ENCODE measurements at places on chromosomes 12 and 14.
A peak's percentile ranks its signal among the peaks of the same experiment; 100 is the strongest.

GRCh38 chr14:58942516-58942915, 246.0 kb upstream of the DAAM1 start:
- no peak for DNase-seq

DNA sequence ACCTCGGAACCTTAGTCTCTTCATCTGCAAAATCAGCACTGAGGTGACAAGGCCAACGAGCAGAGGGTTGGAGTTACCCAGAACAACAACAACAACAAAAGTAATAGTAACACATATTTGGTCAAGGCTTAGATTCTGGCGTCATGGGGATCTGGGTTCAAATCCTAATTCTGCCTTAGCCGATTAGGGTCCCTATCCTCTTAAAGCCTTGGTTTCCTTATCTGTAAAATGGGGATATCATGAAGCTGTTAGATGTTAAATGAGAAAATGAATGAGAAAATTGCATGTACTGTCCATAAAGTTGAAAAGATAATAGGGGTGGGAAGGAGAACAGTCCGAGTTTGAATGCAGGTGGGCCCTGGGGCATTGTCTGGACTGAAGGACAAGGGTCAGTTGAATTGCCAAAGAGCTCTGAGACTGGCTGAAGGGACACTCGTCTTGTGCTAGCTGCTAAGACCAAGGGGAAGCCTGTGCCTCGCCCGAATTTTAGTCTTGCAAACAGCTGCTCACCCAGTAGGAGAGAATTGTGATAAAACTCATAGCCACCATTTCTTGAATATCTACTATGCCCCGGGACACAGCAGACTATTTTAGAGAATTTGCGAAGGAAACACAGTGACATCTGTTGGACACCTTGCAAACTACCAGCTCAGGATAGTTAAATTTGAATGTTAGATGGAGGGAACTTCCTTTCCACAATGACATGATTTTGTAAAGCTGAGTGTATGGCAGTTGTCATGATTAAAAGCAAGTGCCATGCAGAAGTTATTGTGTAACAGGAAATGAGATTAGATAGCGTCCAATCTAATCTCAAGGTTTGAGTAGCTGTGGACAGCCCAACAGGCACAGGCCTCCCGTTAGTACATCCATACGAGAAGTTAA, 6.8 kb upstream of the HNF1A start:
- DNase-seq: peak; percentile 76

GRCh38 chr14:70064136-70064865, 124.5 kb downstream of the SLC8A3 start:
- DNase-seq: no peak

GRCh38 chr12:50005175-50005574, 20.1 kb downstream of the RACGAP1 start:
- DNase-seq: no peak

- DNase-seq: no peak
Observed at GRCh38 chr12:52359621-52360061, 7.6 kb downstream of the KRT85 start.

GRCh38 chr14:88682495-88683114, 110.1 kb downstream of the EML5 start:
- no peak for DNase-seq

DNA sequence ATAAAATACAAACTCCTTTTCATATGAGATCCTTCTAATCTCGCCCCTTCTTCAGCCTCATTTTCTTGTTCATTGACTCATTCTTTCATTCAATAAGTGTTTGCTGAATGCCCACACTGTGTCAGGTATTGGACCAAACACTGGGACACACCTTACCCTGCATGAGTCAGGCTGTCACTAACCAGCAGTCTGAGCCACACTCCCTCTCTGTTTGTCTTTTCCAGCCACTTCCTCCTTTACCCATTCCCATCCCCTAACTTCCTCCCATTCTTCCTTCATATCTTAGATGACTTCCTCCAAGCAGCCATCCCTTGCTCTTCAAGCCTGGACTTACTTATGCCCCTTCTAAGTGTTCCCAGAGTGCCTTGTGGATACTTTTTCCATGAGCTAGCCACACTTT, 27.0 kb upstream of the HIF1A start:
- DNase-seq: no peak

DNA sequence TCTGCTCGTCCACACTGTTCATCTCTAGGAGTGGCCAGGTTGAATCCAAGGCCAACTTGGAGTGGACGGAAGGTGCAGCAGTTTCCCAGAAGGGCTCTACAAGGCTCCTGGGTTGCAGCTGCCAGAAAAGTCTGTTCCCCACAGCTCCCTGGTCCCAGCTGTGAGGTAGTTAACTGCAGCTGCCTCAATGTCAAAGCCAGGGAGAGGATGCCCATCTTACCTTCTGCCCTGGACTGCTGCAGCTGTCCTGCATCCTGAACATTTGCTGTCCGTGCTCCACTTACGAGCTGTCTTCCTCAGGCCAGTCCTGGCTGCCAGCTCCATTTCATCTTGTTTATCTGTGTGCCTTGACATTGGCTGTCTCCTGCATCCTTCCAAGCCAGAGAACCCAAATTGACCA, 227.3 kb downstream of the SLC41A2 start:
- no peak for DNase-seq

DNA sequence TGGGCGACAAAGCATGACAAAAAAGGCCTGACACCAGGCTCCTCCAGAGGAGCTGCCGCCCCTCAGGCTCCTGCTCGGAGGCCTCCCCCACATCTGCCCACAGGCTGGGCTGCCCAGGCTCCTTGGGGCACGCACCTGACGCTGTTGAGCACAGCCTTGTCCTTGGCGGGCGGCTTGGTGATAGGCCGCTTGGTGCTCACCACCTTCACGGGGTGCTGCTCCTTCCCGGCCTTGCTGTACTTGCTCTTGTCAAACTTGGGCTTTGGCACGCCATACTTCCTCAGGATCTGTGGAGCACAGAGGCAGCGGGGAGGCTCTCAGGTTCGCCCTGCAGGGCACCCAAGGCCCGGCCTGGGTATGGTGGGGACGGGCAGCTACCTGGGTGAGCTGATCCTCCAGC, 53.4 kb downstream of the TRAFD1 start:
- DNase-seq: no peak

GRCh38 chr12:90268574-90268973, 559.9 kb upstream of the ATP2B1 start:
- DNase-seq: no peak

GRCh38 chr14:97336816-97337215, 539.6 kb downstream of the VRK1 start:
- DNase-seq: no peak

DNA sequence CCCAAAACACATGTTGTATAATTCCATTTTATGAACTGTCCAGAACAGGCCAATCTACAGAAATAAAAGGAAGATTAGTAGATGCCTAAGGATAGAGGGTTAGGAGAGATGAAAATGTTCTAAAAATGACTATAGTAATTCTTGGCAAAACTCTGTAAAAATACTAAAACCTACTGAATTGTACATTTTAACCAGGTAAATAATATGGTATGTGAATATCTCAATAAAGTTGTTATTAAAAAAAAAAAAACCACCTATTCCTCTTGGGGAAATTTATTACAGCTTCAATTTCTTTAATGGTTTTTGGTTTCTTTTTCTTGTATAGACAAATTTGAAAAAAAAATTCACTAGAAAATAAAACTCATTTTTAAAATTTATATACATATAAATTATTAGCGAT, 33.2 kb downstream of the YAF2 start:
- no peak for DNase-seq

DNA sequence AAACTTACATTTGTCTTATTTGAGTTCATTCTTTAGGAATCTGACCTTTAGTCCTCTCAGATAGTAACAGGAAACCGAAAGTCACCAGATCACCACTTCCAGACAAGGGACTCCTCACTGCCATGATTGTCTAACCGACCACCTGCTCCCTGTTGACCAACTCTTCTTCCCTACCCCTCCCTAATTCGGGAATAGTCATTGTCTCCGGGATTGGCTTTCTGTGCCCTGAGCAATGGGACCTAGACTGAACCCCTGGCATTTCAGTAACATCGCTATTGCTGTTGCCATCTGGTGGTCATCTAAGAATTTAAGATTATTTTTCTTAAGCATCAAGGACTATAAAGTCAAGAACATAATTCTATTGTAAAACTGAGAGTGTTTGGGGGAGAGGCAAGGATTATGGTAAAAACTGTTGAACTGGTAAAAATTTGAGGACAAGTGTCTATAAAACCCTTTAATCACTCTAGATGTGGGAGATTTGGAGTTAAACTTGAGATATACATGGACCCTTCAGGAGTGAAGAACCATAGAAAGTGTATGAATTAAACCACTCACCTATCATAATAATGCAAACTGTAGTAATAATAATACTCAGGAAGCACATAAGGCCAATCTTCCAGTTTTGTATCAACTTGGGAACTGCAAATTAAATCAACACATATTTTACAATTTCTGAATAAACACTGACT, 6.3 kb downstream of the CLEC2A start:
- DNase-seq: peak; percentile 67

- no peak for DNase-seq
Observed at GRCh38 chr12:100955139-100955538, 160.6 kb downstream of the ANO4 start.
